Activated effector memory CD4-positive, alpha-beta T cell treated with Interleukin-2 at 50 U/mL for 16 hours (primary cell): ENCODE measurements at places on chromosomes 6 and 20.

DNA sequence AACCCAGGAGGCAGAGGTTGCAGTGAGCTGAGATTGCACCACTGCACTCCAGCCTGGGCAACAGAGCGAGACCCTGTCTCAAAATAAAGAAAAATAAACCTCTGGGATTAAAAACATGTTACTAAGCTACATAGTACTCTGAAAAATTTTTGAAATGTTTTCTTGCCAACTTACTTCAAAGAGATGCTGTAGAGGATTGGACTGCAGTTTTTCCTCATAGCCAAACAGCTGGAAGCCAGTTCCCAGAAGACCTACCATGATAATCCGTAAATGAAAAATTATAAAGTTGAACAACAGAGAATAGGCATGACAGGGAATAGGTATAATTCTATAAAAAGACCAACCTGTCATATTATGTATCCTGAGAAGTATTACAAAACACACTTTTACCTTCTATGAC lies 48.0 kb downstream of the RARS2 start:
- no peak for DNase-seq

GRCh38 chr20:7147220-7147601 lies 379.7 kb downstream of the BMP2 start:
- DNase-seq: no peak

GRCh38 chr20:35840421-35840820 lies 68.6 kb downstream of the PHF20 start:
- DNase-seq: no peak

- no peak for DNase-seq
Measured at GRCh38 chr20:4161401-4162251, 146.3 kb upstream of the RNF24 start.

- DNase-seq: no peak
Measured at GRCh38 chr6:166604328-166604727, 17.9 kb upstream of the RAMACL start.

- DNase-seq: no peak
Measured at GRCh38 chr6:84516154-84516553, 248.2 kb downstream of the TBX18 start.

- no peak for DNase-seq
Measured at GRCh38 chr6:126570507-126570906, 230.6 kb downstream of the CENPW start.

DNA sequence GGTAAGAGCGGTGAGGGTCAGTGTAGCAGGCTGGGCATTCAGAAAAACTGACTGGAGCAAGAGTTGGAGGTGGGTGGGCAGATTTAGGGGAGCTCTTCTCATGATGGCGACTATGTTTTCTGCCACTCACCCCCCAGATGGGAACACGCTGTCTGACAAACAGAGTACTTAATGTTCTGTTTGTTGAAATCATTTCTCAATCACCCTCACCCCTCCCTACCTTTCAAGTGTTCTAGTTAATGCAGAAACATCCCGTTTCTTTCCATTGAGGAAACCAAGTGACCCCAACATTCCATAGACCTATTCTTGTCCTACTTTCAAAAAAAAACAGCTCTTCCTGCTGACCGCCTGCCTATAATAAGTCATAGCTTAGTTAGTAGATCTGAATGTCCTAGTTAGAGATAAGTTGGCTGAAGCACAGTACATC lies 132.5 kb upstream of the NEDD9 start:
- DNase-seq: no peak

- no peak for DNase-seq
Measured at GRCh38 chr6:116386581-116387299, 16.0 kb downstream of the DSE start.

DNA sequence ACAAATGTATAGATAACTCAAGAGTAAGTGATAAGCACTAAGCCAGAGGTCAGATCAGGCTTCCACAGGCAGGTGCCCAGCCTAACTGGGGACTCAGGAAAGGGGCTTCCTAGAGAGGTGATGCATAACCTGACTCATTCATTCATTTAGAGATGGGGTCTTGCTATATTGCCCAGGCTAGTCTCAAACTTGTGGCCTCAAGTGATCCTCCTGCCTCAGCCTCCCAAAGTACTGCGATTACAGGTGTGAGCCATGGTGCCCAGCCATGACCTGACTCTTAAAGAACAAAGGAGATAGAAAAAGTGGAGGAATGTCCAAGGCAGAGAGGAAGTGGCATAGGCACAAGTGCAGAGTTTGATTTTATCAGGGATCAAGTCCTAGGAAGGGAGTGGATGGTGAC lies 41.9 kb downstream of the GJA10 start:
- DNase-seq: no peak

DNA sequence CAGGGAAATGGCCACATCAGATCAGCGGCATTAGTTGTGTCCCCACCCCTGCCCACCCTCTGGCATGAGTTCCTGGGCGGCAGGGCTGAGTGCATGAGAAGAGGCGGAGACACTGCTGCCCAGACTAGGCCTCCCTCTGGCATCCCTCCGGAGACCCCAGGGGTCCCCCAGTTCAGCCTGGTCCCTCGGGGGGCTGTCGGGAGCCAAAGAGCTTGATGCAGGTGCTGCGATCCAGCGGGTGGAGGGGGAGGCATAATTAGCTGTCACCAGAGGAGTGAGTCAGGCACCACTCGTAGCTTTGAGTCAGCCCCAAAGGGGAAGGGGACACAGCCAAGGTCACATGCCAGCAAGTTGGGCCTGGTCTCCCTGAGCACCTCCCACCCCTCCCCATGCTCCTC lies 34.5 kb downstream of the DLGAP4 start:
- no peak for DNase-seq

GRCh38 chr20:24382331-24382730 lies 87.1 kb upstream of the SYNDIG1 start:
- DNase-seq: no peak

GRCh38 chr6:105445481-105445880 lies 42.6 kb upstream of the PREP start:
- no peak for DNase-seq

GRCh38 chr6:168968228-168968627 lies 285.4 kb downstream of the THBS2 start:
- DNase-seq: no peak

GRCh38 chr20:36736451-36737182 lies 9.3 kb downstream of the NDRG3 start:
- no peak for DNase-seq

DNA sequence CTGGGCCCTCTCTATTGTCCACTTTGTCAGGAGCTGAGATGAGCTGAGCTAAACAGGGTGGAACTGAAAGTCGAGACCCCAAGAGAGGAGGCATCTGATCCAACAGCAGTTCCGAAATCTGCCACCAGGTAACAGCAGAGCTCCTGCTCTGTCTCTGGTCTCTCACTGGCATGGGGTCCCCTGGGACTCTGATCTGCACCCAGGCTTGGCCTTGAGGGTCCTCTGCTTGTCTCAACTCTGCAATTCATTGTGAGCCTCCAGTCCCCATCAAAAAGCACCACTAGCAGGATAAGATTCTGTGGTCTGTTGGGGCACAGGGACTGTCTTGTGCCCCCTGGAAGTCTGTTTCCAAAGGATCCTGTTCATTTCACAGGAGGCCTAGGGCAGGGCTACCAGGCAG lies 62.5 kb upstream of the TOP1 start:
- DNase-seq: no peak

DNA sequence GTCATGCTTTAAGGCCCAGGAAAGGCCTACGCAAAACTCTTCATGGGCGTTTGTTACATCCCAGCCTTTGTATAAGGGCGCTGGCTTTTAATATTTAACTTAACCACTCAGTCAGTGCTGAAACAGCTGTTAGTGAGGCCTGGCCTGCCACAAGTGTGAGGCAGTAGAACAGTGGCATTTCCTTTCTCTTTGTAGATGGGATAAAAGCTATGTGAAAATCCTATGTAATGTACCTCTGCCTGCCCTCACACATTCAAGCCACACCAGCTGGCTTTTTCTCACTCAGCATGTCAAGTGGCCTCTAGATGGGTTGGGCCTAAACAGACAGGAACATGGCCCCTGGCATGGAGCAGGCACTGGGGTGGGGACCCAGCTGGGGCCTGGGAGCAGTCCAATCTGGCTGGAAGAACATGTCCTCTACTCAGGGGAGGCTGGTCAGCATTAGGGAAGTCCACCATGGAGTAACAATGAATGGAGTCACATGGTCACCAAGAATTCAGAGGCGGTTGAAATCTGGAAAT lies 20.7 kb downstream of the CGA start:
- DNase-seq: no peak

GRCh38 chr6:117138920-117139319 lies 126.4 kb upstream of the VGLL2 start:
- no peak for DNase-seq

- DNase-seq: peak; percentile 51
Measured at GRCh38 chr20:32483351-32484224, 101.5 kb downstream of the NOL4L start.

- DNase-seq: no peak
Measured at GRCh38 chr20:50412069-50412468, 98.1 kb upstream of the PTPN1 start.

- DNase-seq: no peak
Measured at GRCh38 chr20:9442858-9443257, 71.5 kb upstream of the LAMP5 start.

- DNase-seq: no peak
Measured at GRCh38 chr20:24011282-24011681, 22.7 kb upstream of the GGTLC1 start.

DNA sequence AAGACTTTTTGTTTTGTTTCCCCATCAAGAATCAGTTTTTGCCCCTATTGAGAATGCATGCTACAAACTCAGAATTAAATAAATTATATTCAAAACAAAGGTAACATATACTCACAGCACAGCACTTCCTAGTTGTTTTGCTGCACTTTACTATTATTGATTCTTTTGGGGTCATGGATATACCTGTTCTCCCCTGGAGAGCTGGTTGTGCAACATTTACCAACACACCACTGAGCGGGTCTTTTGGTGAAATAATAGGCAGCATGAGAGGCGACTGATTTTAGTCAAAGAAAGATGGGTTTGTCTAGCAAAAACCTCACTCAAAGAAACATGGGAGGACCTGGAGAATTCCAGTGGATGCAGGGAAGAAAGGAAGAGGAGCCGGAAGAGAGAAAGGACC lies 39.9 kb upstream of the CDKN1A start:
- no peak for DNase-seq

DNA sequence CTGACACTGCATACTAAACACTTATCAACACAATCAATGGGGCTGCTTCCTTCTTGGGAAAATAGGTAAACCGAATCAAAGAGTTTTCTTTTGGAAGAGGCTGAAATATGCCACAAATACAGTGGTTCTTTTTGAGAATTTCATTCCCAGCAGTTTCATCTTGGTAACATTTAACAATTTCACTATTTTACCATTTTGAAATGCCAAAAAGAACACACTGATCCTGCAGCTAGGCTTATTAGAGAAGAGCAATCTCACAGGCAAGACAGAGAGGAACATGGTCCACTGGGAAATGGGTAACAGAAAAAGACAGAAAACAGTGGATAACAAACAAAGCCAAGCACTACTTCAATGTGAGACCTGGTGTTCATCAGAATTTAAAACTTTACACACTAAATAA lies 2.5 kb downstream of the CNR1 start:
- DNase-seq: no peak

DNA sequence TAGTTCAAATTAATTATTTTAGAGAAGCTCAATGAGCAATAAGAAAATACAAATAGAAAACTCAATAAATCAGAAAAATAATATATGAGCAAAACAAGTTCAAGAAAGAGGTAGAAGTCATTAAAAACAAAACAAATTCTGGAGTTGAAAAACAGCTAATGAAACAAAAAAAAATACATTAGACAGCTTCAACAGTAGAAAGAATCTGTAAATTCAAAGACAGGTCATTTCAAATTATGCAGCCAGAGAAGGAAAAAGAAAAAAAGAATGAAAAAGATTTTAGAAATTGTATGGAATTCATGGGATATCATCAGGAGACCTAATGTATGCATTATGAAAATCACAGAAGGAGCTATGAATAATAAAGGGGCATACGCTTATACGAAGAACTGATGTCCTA lies 795.3 kb upstream of the ADGRB3 start:
- DNase-seq: no peak

GRCh38 chr20:51376111-51376510 lies 166.4 kb downstream of the NFATC2 start:
- no peak for DNase-seq

GRCh38 chr6:31272836-31273626 lies 1.1 kb upstream of the HLA-C start:
- DNase-seq: no peak

DNA sequence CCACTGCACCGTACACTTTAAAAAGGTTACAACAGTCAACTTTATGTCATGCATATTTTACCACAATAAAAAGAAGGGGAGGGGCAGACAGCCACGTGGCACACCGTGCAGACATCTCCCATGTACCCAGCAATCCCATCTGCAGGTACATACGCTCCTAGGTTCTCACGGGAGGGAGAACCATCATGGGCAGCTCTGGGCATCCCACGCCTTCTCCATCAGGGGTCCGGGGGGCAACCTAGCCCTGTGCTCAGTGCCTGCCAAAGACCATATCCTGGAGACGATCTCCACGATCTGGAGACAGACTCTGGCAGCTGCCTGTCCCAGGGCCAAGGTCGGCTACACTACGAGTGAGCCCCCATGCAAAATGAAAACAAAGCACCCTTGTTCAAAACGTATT lies 2.5 kb upstream of the BNIP5 start:
- DNase-seq: no peak

DNA sequence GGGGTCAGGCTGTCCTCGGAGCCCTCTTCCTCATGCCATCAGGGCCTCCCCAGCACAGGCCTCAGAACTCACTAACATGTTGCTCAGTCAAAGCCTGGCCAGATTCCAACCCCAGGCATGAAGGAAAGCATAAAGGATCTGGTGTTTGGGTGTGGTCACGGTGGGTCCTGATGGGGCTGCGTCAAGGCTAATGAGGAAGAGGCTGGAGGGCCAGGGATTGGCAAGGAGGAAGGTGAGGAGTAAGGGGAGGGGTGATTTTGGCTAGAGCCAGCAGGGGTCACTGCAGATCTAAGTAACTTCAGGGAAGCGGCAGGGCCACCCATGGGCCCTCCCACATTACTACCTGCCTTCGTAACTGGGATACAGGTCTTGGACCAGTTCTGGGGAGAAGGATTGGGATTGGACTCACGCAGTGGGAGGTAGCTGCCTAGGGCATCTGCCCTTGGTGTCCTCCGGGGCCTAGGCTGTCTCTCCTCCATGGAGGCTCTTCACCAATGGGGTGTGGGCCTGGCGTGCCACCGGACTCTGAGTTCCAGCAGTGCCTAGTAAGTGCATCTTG lies 36.2 kb upstream of the MRPS18A start:
- DNase-seq: peak; percentile 58

DNA sequence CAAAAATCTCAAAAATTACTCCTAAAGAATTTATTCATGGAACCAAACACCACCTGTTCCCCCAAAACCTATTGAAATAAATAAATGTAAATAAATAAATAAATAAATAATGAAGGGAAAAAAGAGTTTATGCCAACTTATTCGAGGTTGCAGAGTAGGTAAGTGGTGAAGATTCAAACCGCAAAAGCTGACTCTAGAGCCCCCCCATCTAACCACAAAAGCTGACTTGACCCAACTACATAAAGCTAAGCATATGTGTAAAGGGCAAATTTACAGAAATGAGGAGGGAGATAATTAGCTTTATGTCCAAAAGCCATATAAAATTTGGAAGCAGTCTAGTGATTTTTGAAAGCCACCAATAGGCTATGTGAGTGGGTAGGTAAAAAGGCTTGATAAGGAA lies 486.9 kb downstream of the PKHD1 start:
- no peak for DNase-seq
